ENCODE measurements at places on chromosomes 11 and 22. TPM values are rescaled to one million over a fixed set of nuclear protein-coding genes. Genes with fewer than 3 reads are reported as not detected.

The TRIM49 gene
- not detected for total RNA-seq

DNA sequence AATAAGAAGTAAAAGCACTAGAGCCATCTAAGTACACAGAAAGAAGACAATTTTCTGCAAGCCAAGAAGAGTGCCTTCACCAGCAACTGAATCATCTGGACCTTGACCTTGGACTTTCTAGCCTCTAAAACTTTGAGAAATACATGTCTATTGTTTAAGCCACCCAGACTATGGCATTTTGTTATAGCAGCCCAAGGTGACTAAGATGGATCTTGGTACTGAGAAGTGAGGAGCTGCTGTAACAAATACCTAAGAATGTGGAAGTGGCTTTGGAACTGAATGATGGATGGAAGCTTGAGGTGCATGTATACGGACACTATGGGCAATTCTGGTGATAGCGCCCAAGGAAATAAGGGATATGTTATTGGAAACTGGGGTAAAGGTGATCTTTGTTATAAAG, 14.9 kb downstream of the CFAP300 start:
- DNase-seq, result no peak

GRCh38 chr11:41201156-41201555, 258.3 kb downstream of the LRRC4C start:
- no peak for DNase-seq

The REXO2 gene
- total RNA-seq, result 103 TPM

DNA sequence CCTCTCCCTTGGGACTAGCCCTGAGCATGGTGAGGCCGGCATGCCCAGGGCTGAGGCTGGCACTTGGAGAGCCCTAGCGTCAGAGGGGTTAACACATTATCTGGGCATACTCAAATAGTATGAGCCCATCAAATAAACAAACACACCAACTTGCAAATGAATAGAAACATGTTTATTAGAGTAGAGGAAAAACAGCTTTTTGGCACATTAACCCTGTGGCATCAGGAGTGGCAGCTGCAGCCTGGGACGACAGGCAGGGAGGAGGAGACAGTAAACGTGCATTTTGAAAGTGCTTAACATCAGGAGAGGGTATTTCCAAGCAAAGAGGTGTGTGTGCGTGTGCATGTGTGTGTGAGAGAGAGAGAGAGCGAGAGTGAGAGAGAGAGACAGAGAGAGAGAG, 684.9 kb downstream of the NTM start:
- DNase-seq, result no peak

The APOL4 gene
- 7.0 TPM for total RNA-seq

DNA sequence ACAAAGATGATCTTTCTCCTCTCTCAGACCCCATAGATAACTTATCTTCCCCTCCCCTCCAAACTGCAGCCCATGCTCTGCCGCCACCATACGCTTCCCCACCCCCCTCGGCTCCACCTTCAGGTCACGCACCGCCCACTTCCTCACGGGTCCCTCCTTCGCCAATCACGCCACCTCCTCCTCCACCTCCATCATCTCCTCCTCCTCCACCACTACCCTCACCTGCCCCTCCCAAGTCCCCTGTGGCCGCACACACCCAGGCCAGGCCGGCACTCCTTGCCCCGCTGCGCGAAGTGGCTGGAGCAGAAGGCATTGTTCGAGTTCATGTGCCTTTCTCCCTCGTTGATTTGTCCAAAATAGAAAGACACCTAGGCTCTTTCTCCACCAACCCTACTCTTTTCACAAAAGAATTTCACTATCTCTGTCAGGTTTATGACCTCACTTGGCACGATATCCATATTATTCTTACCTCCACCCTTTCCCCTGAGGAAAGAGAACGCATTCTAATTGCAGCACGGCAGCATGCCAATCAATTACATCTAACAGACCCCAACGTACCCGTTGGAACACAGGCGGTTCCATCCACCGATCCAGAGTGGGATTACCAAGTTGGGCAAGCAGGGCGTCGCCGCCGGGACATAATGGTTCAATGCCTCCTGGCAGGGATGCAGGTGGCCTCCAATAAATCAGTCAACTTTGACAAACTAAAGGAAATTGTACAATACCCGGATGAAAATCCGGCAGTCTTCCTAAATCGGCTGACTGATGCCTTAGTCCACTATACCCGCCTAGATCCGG, 12.3 kb upstream of the OR56A3 start:
- DNase-seq, result no peak

DNA sequence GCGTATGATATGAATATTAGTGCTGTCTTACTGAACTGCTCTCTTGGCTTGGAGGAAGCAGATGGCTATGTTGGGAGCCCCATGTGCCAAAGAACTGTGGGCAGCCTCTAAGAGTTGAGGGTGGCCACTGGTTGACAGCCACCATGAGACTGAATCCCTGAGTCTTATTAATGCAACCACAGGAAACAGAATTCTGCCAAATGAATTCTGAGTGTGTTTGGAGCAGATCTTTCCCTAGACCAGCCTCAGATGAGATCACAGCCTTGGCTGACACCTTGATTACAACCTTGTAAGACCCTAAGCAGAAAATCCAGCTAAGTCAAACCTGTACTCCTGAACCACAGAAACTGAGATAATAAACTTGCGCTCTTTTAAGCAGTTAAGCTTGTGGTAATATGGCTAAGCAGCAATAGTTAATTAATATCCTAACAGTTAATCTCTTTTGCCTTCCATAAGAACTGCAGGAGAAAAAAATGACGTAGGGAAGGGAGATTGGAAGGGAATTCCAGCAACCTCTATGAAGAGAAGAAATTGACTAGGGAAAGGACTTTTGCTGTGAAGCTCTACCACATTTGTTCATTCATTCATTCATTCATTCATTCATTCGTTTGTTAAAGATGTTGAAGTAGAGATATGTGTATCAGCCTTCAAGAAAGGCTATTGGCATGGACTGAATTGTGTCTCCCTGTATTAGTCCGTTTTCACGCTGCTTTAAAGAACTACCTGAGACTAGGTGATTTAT, 26.8 kb downstream of the ADM start:
- no peak for DNase-seq

GRCh38 chr22:39920134-39920743, 19.4 kb downstream of the GRAP2 start:
- no peak for DNase-seq

The OPCML gene
- total RNA-seq, result 0.88 TPM

- no peak for DNase-seq
Observed at GRCh38 chr11:32940865-32941264, 48.3 kb downstream of the QSER1 start.

DNA sequence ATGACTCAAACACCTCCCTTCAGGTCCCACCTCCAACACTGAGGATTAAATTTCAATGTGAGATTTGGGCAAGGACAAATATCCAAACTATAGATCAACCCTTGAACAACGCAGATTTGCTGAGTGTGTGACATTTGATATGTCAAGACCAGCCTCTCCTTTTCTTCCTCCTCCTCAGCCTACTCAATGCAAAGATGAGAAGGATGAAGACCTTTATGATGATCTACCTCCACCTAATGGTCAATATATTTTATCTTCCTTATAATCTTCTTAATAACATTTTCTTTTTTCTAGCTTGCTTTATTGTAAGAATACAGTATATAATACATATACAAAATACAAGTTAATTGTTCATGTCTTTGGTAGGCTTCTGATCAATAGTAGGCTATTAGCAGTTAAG, 67.5 kb upstream of the MPPED2 start:
- DNase-seq, result no peak

The TTC36 gene
- not detected for total RNA-seq

GRCh38 chr11:36976741-36977140, 378.7 kb upstream of the RAG2 start:
- DNase-seq, result no peak

DNA sequence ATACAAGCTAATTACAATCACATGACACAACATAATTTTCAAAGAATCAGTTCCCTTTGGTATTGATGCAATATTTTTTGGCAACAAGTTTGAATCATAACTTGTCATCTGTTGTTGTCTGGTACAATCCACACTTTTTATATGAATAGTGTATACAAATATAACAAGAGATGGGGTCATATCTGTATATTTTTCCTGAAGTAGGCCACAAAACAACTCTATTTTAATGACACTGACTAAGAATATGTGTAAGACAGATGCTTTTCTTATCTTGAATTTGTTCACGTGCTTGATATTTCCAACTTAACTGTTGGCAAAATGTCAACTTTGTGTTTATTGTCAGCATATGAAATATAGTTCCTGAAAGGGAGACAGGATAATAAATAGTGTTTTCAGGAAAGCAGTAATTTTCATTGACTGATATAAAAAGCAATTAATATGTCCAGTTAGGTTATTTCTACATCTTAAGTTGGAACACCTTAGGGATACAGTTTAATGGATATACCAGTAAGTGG, 27.9 kb downstream of the NOX4 start:
- no peak for DNase-seq

DNA sequence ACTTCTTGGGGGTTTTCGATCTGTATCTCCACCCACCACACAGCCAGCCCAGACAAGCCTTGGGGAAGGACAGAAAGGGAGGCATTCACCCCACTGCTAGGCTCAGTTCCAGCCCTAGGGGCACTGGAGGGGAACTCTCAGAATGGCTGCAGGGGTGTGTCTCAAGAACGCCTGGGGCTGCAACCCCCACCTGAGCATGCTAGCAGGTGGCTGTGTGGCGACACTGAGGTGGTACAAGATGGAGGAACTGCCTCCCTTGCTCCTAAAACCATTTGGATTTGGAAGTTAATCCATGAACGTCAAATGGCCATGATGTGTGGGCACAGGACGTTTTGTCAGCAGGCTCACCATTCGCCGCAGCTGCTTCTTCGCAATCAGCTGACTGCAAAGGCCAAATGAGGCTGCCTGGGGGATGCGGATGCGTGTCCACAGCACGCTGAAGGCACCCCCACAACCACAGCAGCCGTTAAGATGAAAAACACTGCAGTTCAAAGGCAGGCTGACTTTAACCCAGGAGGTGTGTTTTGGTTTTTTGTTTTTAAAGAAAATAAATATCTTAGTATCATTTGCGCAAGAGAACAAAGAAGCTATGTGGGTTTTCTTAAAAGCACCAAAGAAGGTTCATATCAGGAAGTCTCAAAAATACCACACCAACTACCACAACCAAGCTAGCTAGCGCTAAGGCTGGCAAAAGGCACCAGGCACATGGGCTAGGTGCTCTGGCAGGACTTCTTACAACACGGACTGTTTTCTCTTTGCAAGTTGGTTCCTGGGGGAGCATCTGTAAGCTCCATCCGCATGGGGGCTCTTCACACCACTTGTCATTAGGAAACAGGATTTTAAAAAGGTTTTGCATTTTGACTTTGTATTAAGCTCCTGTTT, 22.2 kb upstream of the NAP1L4 start:
- peak; percentile 60 for DNase-seq

- no peak for DNase-seq
Observed at GRCh38 chr11:62671236-62671607, 251 bp upstream of the UQCC3 start.

- no peak for DNase-seq
Observed at GRCh38 chr11:122883646-122883979, 1.1 kb downstream of the JHY start.

The SHANK2 gene
- 0.93 TPM for total RNA-seq

DNA sequence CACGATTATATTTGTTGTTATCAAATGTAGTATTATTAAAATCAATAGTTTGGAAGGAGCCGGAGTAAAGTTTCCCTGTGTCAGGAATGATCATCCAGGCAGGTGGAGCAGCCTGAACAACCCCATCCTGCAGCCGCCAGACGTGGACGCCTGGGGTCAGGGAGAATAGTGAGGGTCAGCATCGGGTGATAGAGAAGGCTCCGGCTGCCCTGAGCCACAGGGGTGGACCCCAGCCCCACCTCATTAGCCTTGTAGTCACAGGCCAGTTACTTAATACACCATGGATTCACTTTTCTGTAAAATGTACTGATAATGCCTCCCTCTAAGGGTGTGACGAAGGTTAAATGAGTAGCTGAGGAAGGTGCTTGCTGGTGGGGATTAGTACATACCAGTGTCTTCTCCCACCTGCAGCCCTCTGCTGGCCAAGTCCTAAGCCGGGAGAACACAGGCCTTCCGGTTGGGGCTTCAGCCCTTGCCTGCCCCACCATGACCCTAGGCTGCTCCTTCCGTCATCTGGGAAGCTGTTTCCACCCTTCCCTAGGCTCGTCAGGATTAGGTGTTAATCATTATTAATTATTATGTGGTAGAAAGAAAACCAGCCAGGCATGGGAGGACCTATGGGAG, 14.9 kb downstream of the TMEM121B start:
- DNase-seq, result no peak

GRCh38 chr11:11349870-11350337, 3.1 kb downstream of the CSNK2A3 start:
- no peak for DNase-seq

DNA sequence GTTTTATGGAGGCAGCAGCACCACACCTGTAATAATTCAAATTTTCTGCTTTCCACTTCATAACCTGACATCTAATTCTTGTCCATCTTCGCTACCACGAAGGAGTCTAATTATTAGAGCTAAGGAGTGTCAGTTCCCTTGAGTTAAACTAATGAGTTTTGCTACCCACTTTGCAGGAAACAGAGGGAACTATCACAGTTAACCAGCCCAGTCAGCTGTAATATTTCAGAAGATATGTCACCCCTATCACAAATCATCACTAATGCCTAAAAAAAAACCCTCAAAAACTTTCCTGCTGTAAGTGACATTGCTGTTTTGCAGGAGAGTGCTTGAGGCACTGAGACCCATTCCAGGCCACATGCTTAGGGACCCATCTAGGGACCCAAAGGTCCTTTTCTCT, 8.4 kb downstream of the TECTA start:
- DNase-seq, result no peak

GRCh38 chr11:116427903-116428637, 344.7 kb downstream of the BUD13 start:
- no peak for DNase-seq

The PPP1CA gene
- 61.7 TPM for total RNA-seq

DNA sequence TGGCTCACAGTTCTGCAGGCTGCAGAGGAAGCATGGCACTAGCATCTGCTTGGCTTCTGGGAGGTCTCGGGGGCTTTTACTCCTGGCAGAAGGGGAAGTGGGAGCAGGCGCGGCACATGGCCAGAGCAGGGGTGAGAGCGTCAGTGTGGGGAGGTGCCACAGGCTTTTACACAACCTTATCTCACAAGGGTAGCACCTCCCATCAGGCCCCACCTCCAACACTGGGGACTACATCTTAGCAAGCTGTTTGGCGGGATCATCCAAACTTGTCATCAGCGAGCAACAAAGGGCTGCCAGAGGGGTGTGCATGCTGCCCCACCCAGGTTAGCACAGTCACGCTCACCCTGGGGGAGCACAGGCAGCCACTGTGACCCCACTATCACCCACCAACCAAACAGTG, 18.9 kb upstream of the YPEL1 start:
- DNase-seq, result peak; percentile 52

- DNase-seq, result peak; percentile 41
Observed at GRCh38 chr11:7089328-7090251, 792 bp downstream of the RBMXL2 start.

GRCh38 chr11:91804042-91804441, 420.6 kb upstream of the FAT3 start:
- no peak for DNase-seq

The MUC5AC gene
- not detected for total RNA-seq

GRCh38 chr11:66317723-66318599, 1.1 kb upstream of the CD248 start:
- peak; percentile 81 for DNase-seq

DNA sequence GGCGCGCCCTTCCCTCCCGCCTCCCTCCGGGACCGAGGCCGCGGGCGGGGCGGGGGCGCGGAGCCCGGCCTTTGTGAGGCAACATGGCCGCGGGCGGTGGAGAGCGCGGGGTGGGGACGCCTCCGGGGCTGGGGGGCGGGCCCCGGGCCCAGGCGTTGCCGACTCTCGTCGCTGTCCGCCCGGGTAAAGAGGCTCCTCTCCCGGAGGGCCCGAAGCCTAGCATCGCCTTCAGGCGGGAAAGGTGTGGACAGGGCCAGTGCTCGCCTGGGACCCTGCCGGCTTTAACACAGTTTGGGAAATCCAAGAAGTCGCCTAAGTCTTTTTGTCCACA, 369 bp downstream of the DGCR8 start:
- DNase-seq, result peak; percentile 89

All from aorta (tissue), 5 donors.